Activated naive CD8-positive, alpha-beta T cell treated with anti-CD3 and anti-CD28 coated beads, Interleukin-2, amount 50 U/mL, for 24 hours (primary cell): ENCODE measurements at places on chromosomes 5 and 9.

- DNase-seq: no peak
Measured at GRCh38 chr9:90967145-90967538, 165.5 kb downstream of the SYK start.

GRCh38 chr9:75117564-75117963 is 29.2 kb downstream of the OSTF1 start:
- DNase-seq: no peak

- no peak for DNase-seq
Measured at GRCh38 chr9:126550891-126551351, 62.8 kb upstream of the LMX1B start.

DNA sequence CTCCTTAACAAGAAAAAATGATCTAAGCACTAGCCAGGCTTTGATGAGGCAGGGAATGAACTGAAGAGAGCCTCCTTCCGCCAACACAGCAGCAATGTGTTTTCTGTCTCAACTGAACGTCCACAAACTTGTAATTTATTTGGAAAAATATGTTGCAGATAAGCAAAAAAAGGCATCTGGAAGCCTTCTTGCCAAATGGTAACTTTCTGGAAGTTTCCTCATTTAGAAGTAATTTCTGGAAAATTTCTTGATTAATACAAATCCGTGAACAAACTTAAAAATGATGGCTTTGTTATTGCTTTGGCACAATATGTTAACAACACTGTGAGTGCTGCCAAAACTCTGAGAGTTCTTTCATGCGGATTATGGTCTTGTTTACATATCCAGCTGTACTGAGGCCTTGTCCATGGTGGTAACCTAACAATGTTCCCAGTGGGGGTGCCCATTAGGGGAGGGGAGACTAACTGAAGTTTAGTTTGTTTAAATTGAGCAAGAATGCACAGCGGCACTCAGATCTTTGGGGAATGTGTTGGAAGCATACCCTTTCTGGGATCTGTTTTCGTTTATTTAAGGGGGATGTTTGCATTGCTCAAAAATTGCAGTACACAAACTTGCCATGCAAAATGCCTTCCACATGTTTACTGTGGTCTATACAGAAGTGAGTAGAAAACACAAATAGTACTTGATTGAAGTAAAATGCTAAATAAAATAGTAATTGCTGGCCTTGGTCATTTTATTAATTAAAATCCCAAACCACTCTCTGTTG is 334.7 kb downstream of the NR2F1-AS1 start:
- no peak for DNase-seq

- DNase-seq: no peak
Measured at GRCh38 chr5:83503662-83504061, 32.1 kb downstream of the VCAN start.

GRCh38 chr5:96714951-96715451 is 52.8 kb downstream of the CAST start:
- no peak for DNase-seq

GRCh38 chr9:133041958-133042357 is 11.2 kb downstream of the GTF3C5 start:
- no peak for DNase-seq

GRCh38 chr5:67985686-67986387 is 229.7 kb upstream of the PIK3R1 start:
- no peak for DNase-seq

DNA sequence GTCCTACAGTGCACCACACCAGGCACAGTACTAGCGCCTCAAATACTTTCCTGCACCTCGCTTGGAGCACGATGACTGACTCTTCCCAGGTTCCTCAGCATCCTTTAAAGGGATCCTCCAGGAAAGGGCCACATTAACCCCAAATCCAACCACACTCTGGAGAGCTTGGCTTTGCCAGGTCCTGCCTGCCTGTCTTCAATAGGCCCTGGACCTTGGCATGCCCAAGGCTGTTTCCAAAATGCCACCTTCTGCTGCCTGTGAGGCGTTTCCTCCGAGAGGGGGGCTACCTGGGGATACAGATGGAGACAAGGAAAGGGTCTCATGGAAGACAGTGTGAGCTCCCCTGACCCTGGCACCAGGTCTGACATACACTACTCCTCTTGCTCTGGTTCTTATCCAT is 169.9 kb downstream of the DAB2IP start:
- no peak for DNase-seq

GRCh38 chr5:57635146-57635777 is 152.7 kb upstream of the ACTBL2 start:
- no peak for DNase-seq

GRCh38 chr5:57666582-57666981 is 184.0 kb upstream of the ACTBL2 start:
- no peak for DNase-seq

DNA sequence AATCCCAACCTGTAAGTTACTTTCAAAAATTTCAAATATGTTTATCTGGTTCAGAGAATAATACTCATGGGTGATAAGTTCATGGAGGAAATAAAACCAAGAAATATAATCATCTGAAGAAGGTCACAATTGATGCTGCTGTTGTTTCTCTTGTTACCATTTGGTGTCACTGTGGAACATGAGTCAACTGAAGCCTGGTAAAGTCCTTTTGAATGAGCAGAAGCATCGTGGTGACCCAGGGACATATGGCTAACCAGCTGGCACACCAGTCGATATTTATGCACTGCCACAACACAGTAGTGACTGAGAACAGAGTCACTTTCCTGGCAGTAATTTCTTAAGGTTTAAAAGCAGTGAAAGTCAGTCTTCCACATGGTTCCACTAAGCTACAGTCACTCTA is 612.9 kb upstream of the TLE4 start:
- DNase-seq: no peak

DNA sequence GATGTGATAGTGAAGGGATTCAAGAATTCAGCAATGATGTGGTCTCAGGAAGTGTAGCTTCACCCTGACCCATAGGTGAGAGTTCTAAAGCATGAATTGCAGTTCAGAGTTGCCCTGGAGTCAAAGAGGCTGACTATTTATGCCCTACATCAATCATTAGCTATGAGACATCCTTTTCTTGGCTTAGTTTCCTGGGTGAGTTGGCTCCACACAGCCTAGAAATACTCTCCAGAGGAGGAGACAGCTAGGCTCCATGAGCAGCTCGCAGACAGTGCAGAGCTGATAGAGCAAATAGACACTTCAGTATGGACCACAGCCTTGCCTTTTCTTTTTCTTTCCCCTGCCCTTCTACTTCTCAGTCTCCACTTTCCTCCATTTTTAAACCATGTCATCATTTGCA is 1651.8 kb downstream of the MAT2B start:
- no peak for DNase-seq

DNA sequence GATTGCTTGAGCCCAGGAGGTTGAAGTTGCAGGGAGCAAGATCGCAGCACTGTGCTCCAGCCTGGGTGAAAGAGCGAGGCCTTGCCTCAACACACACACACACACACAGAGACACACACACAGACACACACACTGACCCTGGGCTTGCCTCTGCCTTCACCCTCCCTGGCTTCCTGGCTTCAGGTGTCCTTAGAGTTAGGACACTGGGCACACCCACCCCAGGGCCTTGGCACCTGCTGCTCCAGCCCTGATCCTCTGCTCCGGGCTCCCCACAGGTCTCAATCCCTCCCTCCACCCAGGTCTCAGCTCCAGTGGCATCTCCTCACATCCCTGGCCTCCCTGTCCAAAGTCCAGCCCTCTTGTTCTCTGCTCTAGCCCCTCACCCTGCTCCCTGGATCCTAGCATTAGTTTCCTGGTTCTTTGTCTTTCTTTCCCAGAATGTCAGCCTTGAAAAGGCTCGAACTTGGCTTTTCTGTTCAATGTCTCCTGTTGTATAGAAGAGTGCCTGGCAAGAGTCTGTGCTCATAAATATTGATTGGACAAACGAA is 212.9 kb downstream of the C9orf50 start:
- no peak for DNase-seq

DNA sequence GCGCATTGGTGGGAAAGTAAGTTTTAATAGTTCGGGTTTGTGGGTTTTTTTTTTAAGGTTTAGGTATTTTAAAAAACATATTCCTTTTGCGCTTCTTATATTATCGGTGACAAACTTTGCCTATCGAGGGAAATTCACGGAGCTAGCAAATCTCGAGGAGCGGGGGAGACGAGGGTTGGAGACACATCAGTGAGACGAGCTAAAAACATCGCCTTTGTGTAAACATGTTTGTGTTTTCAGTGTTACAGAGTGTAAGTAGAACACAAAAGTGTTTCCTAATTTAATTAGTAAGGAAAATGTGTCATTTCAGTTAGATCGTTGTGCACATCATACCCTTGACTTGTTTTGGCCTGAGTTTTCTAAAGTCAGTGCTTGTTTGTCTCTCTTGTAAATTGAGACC is 945 bp downstream of the BTF3 start:
- DNase-seq: no peak

- no peak for DNase-seq
Measured at GRCh38 chr5:168989731-168990505, 311.0 kb downstream of the SLIT3 start.

- DNase-seq: no peak
Measured at GRCh38 chr9:134768709-134769351, 111.8 kb upstream of the FCN2 start.

DNA sequence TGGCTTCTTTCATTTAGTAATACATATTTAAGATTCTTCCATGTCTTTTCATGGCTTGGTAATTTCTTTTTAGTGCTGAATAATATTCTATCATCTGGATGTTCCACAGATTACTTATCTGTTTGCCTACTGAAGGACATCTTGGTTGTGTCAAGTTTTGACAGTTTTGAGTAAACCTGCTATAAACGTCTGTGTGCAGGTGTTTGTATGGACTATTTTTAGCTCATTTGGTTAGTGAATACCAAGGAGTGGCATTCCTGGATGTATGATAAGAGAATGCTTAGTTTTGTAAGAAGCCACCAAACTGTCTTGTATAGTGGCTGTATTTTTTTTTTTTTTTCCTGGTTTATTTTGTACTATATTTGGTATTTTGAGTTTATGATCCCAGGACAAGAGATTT is 38.4 kb downstream of the PRRC1 start:
- no peak for DNase-seq

DNA sequence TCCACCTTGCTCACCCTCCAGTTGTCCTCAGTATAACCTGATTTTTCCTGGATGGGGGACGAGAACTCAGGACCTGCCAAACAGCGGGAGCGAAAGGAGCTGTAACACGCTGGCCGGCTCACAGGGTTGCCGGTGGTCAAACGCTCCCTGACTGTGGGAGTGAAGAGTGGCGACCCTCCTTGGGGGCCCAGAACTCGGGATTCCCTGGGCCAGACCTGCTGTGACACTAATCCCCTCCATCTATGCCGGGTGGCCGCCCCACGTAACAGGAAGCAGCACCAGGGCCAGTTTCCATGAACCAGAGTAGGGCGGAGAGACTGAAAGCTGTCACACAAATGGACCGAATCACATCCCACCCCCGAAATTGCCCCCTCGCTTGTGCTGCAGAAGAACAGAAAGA is 1809.2 kb upstream of the ACO1 start:
- DNase-seq: no peak

- no peak for DNase-seq
Measured at GRCh38 chr5:10710513-10711128, 50.4 kb downstream of the DAP start.

GRCh38 chr5:142110046-142110531 is 1.5 kb downstream of the NDFIP1 start:
- no peak for DNase-seq
